ENCODE measurements at places on chromosomes 16 and 17.
A peak's percentile ranks its signal among the peaks of the same experiment; 100 is the strongest.

DNA sequence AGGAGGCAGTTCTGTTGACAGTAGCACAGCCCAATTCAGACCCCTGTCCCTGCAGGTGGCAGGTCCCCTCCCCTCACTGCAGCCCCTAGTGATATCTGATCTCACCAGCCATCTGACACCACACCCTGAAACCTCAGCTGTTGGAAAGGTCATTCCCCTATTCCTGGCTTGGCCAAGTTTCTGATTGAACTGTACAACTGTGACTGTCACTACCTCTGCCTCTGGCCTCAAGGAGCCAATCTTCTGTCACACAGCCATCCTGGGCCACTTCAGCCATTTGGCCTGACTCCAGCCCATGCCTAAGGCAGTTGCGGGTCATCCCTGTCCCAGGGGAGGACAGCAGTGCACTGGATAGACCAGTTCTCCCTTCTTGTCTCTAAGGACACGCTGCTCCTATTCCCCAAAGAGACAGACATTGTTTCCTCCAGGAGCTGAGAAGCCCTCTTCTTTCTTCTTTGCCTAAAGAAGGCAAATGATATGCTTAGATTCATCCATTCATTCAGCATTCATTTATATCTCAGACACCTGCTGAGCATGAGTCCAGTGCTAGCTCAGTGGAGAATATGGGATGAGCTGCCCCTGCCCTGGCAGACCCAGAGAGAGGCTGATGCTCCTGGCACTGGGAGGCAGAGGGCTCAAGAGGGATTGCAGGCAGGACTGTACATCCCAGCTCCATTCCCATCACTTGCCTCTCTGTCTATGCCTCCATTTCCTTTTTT, 4.6 kb upstream of the ALDOA start:
- DNase-seq: no peak

DNA sequence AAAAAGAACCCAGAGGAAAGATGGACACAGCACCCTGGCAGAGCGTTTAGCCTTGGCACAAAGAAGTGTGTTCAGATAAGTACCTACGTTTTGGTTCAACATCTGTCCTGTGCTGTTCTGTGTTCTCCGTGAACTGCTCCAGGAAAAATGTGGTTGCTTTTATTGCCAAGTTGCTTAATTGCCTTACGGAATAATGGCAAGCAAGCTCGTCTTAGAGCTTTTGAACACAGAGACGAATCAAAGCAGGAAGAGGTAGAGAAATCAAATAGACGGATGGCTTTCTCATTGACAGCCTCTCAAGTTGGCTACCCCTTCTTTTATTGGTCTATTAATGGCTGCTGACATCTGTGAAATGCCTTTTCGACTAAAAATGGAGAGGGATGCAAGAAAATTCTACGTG, 911.1 kb upstream of the EEF2KMT start:
- DNase-seq: no peak

DNA sequence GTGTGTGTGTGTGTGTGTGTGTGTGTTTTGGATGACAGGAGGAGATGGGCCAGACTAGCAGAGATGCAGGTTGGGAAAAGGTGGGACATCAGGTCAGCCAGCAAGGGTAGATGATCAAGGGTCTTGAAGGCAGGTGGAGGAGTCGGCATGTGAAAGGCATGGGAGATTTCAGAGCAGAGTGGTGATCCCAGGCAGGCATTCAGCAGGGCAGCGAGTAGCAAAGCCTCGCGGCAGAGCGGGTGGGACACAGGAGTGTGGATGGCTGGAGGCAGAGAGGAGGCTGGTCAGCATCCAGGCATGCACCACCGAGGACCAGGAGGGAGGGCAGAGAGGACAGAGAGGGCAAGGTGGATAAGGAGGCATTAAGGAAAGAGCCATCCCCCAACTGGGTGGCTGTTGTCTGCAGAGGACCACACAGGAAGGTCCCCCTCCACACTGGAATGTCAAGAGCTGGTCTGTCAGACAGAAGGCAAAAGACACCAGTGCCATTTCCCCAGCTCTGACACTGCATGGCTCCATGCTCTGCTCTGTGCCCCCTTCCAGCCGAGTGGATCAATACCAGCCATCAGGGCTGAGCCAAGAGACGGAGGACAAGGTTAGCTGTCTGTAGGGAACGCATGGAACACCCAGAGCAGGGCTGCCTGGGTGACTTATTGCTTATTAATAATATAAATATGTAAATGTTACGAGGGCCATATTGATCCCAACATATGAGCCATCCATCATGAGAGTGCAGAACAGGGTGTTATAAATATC, 74.8 kb upstream of the RPL38 start:
- no peak for DNase-seq

- DNase-seq: no peak
Measured at GRCh38 chr17:61836266-61837174, 26.8 kb downstream of the BRIP1 start.

GRCh38 chr16:54241525-54241924, 45.1 kb downstream of the IRX3 start:
- no peak for DNase-seq

- DNase-seq: no peak
Measured at GRCh38 chr16:68927018-68927417, 83.7 kb downstream of the TANGO6 start.

DNA sequence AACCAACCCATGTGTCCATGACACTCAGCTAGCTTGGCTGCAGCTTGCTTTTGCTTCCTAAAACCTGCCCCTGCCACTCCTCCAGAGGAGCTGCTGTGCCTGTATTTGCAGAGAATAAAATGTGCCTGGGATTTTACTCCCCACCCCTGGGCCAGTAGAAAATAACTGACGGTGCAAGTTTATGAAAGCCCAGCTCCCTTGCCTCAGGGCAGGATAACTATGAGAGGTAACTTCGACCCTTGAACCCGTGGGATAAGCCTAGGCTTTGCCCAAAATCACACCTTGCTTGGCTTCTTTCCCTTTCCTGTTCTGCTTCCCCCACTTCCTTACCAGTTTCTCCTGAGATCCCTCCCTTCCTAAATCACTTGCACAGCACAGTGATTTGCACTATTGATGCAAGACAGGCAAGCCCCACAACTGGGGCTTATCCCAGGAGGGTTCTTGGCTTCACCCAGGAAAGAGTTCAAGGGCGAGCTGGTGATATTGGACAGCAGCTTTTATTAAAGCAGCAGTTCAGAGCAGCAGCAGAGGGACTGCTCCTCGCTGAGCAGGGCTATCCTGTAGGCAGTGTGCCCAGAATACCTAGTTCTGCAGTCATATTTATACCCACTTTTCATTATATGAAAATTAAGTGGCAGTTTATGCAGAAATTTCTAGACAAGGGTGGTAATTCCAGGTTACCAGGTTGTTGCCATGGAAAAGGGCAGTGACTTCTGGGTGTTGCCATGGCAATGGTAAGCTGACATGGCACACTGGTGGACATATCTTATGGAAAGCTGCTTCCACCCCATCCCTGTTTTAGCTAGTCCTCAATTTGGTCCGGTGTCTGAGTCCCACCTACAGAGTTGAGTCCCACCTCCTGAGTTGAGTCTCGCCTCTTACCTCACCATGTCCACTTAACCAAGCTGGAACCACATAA, 6.3 kb upstream of the ERCC4 start:
- no peak for DNase-seq

- DNase-seq: peak; percentile 62
Measured at GRCh38 chr17:29567304-29567553, 392 bp upstream of the ABHD15 start.

GRCh38 chr16:57061084-57061905, 31.1 kb upstream of the CPNE2 start:
- no peak for DNase-seq

GRCh38 chr17:37391146-37391545, 15.4 kb downstream of the C17orf78 start:
- DNase-seq: no peak

GRCh38 chr16:67021321-67021720, 7.6 kb upstream of the CBFB start:
- DNase-seq: no peak

DNA sequence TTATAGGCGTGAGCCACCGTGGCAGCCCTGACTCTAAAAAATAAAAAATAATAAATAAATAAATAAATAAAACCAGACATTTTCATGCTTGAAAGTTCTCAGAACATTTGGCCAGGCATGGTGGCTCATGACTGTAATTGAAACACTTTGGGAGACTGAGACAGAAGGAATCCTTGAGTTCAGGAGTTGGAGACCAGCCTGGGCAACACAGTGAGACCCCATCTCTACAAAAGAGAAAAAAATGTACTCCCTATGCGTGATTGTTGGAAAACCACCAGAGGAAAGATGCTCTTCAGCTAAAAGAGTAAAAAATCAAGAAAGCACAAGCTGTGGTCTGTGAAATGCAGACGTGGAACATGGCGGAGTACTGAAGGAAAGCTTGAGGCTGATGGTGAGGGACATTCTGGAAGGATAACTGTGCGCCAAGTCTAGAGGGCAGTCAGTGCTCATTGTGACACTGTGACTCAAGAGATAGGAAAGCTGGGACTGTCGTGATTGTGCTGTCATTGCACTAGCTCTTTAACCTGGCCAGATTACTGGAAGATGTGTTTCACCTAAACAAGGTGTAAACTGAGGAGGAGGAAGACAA, 4.2 kb upstream of the PRSS27 start:
- no peak for DNase-seq

- no peak for DNase-seq
Measured at GRCh38 chr17:74805591-74805991, 29.4 kb upstream of the NAT9 start.

DNA sequence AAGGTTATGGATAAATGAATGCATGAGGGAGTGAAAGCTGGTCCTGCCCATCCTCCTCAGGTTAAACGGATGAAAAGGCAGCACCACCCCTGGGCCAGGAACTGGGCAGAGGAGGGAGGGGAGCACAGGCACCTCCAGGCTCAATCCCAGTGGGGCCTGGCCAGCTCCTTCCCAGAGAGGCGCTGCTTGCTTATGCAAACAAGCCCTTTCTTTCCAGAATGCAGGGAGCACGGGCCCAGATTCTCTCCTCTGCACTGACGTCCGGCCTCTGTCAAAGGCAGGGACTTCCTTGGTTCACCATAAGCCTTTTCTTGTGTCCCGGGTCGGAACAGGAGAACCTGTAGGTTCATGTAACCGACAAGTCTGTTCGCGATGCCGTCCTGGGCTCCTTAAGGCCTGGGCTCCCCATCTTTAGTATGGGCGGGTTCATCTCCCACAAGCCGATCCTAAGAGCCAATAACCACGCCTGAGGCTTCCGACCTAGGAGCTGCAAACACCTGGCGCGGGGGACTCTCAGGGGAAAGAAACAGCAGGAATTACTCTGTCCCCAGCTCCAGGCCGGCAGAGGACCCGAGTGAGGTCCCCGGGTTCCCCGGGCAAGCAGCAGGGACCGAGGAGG, 16.3 kb downstream of the ENPP7 start:
- DNase-seq: no peak

DNA sequence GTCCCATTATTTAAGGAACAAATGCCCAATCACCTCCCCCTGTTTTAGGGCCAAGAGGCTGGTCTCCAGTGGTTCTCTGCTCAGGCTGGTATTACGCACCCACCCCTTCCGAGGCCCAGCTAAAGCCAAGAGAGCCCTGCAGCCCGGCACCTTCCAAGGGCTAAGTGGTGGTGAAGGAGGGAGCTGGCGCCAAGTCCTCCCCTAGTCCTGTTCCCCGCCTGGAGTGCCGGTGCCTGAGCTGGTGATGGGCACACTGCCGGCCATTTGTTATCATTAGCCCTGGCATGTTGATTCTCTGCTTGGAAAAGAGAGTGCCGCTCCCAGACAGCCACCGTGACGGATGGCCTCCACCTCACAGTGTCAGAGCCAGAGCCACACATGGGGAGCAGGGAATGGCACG, 31.9 kb downstream of the GRIN2C start:
- DNase-seq: no peak

- no peak for DNase-seq
Measured at GRCh38 chr17:31488264-31488981, 96.9 kb downstream of the RAB11FIP4 start.

- no peak for DNase-seq
Measured at GRCh38 chr16:85391175-85391707, 221.9 kb upstream of the GSE1 start.

DNA sequence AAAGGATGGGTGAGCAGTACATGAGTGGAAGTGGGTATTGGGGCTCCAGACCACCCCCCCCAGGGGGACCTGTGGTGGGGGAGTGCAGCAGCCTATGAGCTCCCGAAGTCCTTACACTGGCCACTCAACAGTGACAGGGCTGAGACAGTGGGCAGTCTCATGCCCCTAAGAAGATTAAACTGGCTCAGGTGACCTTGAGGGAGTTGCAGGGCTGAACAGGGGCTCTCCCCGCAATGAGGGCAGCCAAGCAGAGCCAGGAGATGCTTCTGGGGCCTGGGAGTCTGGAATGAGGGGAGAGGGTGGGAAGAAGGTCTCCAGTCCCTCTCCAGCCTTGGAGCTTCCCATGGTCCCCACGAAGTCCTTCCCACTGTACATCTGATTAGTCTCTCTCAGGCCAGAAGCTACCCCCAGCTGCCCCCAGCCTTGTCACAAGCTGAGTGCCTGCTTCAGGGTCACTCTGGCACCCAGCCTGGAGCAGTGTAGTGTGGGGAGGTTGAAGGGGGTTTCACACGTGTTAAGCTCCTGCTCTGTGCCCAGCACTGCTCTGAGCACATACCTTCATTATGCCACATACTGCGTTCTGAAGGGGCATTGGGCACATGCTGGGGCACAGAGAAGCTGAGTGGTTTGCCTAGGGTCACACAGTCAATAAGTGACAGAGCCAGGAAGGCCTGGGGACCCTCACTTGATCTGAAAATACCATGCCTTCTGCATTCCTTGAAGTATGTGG, 1.0 kb upstream of the CDH16 start:
- no peak for DNase-seq

- no peak for DNase-seq
Measured at GRCh38 chr17:6995500-6996255, at the start of gene ALOX12. ALOX12 (plus strand) TSS chr17:6996049; CDS start chr17:6996118, 69 bp downstream.

DNA sequence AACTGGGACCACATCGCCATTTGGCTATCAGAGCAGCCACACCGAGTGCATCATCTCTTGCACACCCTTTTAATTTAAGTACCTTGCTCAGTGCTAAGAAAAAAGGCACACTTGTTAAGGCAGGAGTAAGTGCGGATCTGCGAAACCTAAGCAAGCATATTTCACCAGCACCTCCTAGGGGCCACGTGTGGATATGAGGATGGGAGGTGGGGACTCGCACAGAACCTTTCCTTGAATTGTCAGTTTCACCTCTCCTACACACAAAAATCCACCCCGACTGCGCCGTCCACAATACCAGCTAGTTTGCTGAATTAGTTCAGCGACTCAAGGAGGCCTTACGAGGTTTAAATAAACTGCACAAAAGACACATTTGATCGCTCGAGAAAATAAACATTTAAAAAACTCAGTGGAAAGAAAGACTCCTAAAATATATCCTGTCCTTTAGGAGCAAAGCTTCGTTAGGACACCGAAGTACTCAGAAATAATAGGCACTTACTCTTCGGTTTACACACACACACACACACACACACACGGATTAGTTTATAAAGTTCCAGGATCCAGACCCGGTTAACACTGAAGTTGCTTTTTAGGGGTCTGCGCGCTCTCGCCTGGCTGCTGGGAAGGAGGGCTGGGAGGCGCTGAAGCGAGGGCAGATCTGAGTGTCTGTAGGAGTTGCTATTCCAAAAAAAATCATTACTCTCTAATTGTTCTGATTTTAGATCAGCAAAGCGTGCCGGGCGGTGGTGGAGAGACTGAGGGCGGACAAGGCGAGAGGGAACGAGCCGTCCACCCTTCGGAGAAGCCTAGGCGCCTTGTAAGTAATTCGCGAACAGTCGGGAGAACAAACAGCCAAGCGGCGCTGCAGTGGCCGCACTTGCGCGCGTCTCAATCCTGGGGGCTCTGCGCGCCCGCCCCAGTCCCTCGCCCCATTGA, 1.0 kb upstream of the KCNJ2 start:
- peak; percentile 22 for DNase-seq
